GM04504 (cell line): ENCODE measurements at places on chromosomes 3 and 15.
A peak's percentile ranks its signal among the peaks of the same experiment; 100 is the strongest.

- DNase-seq, result no peak
These were observed 2.9 kb downstream of the ESYT3 start for GRCh38 chr3:138437281-138437680.

DNA sequence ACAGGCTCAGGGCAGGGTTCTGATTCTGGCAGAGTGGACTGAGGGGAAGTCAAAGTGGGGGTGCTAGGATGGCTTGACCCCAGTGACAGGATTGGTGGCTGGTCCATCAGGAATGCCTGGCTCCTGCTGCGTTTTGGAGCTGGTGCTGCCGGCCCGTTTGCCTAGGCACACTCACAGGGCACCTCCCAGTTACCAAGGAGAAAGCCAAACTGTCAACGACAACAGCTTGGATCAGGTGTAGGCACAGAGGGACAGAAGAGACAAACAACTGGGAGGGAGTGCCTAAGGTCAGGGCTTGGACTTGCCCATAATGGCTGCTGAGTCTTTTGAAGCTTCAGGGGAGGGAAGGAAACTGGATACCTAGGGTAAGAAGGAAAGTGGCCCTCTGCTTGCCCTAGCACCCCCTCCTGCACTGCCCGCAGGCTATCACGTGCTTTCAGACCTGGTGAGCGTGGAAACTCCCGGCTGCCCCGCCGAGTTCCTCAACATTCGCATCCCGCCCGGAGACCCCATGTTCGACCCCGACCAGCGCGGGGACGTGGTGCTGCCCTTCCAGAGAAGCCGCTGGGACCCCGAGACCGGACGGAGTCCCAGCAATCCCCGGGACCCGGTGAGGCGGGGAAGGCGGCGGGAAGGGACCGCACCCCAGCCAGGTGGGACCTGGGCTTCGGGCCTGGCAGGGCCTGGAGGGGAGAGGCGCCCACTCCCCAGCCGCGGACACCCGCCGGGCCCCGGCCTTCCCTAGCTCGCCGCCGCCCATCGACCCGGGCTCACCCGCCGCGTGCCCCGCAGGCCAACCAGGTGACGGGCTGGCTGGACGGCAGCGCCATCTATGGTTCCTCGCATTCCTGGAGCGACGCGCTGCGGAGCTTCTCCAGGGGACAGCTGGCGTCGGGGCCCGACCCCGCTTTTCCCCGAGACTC lies 5.1 kb downstream of the DUOX1 start:
- no peak for DNase-seq

DNA sequence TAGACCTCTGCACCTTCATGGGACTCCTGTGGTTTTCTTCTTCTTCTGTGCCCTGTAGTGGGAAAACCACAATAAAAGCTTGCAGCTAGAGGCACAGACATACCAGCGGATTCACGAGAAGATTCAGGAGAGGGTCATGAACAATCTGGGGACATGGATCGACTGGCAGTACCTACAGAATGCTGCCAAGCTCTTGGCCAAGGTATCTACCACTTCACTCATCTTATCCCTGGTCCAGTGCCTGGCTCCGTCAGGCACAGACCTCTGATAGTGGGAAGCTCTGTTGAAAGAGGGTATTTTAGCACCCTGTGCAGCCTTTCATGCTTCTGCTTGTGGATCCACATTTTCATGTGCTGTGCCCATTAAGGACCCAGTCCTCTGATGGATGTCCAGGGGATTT lies 9.7 kb upstream of the P4HTM start:
- no peak for DNase-seq

DNA sequence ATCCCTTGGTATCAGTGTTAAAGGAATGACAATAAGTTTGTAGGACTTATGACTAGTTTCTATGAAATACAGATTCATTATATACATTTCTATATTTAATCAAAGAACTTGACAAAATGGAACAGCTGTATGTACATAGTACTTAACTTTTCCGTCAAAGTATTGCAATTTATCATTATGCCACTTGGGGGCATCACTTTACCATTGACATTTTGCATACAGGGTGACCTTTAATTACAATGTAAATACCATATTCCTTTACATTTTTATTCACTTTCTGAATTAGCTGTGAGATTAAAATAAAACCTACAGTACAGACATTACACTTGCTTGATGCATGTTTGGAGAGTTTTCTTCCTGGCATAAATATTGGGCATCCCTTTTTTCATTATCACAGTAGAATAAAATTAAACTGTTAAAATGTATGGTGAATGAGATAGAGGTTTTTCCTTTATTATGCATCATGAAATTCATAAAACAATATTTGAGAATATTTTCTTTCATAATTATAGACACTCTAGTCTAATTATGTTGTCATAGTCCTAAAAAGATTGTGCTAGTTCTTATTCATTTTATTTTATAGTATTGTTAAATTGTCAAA lies 6.9 kb downstream of the NEK11 start:
- DNase-seq, result no peak

GRCh38 chr3:194062830-194063229 lies 73.1 kb upstream of the HES1 start:
- DNase-seq, result no peak

DNA sequence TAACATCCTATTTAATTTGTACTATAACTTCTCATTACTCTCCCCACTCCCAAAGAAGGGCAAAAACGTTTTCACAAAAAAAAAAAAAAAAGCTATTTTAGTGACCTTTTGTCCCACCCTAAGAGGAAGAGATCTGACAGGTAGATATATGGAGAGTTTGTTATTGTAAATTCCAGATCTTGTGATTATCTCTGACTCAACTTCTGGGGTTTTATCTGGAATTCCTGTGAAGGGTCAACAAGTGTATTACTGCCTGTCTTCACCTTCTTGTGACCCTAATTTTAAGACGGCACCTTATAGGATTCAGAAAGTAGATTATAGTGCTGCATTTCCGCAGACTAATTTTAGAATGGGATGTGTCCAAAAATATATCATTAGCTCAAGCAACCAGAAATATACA lies 205.9 kb upstream of the CDIN1 start:
- DNase-seq, result no peak

GRCh38 chr15:26091184-26091583 lies 228.1 kb upstream of the ATP10A start:
- no peak for DNase-seq

GRCh38 chr3:136979204-136979603 lies 21.4 kb downstream of the IL20RB start:
- no peak for DNase-seq

DNA sequence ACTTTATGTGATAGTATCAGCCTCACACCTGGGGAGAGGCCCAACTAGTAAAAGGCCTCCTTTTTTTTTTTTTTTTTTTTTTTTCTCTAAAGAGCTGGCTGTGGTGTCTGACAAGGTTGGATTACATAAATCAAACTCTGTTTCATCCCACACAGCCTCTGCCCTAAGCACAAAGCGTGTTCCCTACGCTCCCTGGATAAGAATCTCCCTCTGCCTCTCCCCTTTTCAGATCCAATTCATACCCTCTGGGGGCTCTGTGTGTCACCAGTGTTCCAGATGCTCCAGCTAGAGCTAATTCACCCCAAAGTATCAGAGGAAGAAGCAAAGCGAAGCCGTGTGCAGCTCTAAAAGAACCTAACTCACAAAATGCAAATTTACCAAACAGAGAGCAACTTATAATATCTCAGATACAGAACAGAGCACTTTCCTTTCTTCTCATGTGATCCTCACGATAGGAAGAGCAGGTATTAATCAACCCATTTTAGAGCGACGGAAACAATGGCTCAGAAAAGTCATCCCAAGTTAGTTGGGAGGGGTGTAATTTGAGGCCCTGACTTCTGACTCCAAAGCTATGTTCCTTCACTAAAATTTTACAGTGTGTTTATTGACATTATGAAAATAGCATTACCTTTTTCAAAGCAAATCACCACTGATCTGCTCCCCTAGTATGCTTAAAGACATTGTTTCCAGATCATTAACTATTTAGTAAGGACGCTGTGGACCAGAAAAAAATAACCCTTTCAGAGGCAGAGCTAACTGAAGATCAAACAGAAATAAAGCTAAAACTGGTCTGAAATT lies 12.4 kb downstream of the BMF start:
- no peak for DNase-seq

GRCh38 chr15:80418892-80419537 lies 14.8 kb downstream of the ARNT2 start:
- DNase-seq, result peak; percentile 31

DNA sequence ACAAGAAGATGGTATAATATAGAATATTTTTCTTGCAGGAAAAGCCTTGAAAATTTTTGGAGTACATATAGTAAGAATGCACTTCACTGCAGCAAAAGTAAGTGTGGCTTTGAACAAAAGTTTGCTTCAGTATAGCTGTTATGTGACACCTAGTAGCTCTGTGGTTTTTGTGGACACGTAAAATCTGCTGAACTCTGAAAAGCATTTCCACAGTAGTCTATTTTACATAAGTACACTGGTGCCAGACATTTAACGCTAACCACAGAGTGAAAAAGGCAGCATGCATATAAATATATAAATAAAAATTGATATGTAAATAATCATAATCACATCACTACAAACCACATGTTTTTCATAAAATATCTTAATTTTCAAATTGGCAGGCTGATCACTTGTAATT lies 39.8 kb downstream of the CGGBP1 start:
- DNase-seq, result no peak

GRCh38 chr3:53501178-53501577 lies 6.8 kb downstream of the CACNA1D start:
- no peak for DNase-seq

- DNase-seq, result no peak
These were observed 377.9 kb downstream of the GAP43 start for GRCh38 chr3:116001151-116001621.

DNA sequence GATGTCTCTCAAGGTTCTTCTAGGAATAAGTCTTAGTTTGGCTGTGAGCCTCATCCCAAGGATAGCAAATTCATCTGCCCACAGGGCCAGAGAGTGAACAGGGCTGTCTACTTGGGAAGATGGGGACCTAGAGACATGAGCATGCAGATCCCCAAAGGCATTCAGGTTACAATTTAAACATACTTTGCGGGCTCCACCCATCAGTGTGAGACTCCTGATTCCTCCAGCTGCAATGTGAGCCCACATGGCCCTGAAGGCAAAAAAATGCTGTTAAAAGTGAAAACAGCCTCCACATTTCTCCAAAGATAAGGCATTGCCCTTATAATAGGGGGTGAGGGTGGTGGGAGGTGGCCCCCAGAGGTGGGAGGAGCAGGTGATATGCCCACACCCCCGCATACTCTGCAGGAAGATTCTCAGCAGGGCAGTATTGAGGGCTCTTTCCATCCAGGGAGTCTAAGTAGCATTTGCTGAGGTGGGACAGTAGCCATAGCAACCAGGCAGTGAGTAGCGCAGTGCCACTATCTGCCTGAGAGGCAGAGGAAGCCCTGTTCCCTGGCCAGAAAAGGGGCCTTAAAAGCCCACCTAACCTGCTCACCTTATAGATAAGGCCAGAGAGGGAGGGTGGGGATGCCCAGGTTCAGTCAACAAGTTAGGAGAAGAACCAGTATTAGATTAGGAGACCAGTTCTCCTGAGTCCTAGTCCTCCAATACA lies 31.2 kb downstream of the TGM4 start:
- DNase-seq, result no peak

DNA sequence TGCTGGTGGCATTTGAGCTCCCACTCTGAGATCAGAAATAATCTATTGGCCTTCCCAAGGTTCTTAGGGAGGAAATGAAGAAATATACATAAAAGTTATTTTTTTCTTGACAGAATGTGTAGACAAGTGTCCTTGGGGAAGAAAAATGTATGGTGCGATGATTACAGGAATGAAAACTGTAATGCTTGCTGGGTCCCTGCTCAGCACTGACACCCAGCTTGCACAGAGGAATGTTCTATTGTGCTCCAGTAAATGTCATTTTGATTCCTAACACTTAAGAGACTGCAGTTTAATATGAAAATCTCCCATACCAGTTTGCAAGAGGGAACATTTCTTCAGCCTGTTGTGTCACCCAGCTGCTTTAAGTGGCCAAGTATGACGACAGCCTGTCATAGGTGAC lies 271.3 kb upstream of the TPM1 start:
- no peak for DNase-seq

DNA sequence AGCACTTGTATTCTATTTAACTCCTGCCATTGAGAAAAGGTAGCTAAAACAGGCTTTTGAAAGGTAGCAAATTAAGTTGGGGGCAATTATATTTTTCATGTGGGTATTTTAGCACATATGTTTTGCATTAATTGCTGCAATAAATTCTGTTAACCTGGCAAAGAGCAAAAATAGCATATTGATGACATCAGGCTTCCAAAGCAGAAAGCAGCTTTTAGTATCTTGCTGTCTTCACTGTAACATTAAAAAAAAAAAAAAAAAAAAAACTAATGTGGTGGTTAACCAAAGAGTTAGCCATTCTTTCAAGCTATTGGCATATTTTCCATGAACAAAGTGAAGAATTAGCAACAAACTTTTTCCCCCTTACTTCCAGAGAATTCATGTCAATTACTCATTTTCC lies 9.1 kb downstream of the EPHA3 start:
- no peak for DNase-seq
